ENCODE measurements at places on chromosomes 4 and X.
A peak's percentile ranks its signal among the peaks of the same experiment; 100 is the strongest.

DNA sequence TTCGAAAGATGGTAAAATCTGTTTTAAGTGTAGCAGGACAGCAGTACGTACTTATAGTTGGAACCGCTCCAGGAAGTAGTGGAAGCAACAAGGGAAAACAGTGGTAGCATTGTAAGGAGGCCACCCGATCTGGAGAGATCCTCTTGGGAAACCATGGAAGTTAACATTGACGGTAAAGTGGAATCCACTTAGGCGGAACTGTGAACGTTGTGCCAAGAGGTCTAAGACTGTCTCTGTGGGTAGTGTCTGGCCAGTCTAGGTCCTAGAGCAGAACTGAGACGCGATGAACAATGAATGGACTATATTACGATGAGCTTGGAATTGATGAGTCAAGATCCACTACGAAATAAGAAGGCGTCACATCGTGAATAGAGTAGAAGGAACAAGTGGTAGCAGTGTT lies 124.0 kb downstream of the TENM3 start:
- no peak for DNase-seq

DNA sequence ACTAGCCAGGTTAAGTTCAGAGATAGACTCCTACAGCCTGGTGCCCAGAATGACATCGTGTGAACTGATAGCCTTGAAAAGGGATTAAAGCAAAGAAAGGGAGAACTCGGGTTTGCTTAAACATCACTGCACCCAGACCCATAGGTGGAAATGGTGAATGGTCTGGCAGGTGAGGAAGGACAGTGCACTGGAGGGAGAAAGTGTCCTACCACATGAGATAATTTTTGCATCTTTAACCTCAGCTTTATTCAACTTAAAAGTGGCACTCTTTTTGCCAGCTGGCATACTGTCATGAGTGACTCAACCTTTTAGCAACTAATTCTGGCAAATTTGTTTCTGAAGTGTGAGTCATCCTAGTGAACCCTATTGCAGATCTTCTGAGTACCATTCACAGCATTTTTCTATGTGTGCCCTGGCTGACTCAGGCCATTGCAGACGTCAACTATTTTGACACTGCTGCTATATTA lies 53.0 kb upstream of the DAPP1 start:
- DNase-seq: peak; percentile 49

DNA sequence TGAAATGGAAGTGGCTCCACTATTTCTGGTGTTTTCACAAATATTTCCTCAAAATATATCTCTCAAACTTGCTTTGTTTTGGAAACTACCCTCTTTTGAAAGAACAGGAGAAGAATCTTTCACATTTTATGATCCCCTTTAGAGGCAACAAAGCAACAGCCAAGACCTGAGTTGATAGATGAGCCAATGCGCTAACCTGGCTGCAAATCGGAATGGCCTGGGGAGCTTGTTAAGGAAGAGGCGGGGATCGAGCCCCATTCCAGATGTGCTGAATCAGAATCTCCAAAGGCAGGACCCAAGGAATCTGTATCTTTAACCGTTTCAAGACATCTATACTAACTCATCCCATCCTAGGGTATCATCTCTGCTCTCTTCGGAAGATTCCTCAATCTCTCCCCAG lies 181.3 kb downstream of the GPC3 start:
- no peak for DNase-seq

DNA sequence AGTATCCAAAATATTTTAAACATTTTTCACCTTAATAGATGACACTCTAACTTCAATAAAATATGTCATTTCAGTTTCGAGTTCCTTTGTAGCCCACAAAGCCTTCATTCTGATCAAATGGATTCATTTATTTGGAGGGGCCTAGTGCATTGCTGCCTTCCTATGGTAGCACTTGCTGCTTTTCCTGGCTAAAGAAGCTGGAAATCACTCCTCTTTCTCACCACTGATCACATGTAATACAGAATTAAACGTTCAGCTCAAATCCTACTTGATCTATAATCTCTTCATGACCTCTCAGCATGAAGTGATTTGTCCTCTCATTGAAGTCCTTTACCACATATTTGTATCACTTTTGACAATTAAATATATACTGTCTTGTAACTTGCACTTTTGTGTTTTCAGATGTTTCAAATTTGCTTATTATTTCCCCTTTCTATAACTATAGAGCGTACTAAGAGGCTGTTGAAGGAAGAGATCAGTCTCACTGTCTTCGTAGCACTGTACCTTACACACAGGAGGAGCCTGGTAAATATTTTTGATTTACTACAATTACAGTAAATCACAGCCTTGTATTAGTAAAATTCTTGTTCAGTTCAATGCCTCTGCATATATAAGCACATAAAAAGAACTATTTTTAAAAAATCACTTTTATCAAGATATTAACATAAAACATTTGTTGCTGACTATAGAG lies 555 bp downstream of the CFI start:
- no peak for DNase-seq

DNA sequence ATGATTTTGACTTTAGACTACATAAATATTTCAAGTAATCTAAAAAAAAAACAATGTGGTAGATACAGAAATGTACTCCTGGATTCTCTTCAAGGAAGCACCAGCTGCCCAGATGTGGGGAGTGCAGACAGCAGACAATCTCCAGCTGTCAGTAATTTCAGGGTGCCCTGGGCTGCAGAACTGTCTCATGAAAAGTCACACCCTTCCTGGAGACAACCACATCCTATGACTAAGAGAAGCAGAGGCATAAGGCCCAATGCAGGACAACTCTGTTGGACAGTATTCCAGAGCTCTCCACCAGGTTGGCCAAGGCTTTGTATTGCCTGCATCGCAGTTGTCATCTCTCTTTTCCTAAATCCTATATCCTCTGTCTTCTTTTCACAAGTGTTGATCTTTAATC lies 34.4 kb upstream of the BLTP1 start:
- DNase-seq: no peak

DNA sequence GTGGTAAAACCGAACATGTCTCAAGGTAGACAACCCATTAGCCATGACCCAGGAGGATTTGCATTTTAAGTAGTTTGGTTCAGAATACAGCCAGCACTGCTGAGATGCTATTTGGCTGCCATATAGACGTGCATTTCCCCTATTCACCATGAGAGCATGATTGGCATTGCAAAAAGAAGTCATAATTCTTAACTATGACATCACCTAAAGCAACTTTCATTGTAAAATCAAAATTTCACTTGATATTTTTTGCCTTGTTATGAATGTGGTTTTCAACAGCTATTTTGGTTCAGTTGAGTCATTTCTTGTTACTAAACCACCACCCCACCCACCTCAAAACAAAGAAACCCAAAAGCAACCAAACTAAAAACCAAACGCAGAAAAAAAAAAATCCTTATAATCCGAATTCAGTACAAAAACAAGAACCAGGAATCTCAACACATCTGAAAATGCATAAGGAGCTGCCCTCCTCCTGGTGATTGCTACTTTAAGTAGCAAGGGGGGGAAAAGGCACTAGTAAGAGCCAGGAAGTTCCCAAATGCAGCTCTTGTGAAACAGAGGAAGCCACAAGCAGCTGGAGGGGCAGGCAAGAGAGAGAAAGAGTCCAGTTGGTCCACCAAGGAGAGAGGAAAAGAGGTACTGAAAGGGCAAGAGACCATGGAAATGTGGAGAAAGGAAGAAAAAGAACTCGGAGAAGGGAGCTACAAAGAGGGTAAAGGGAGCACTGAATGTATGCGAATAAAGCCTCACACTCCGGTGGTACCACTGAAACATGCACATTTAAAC lies 3.1 kb downstream of the SLITRK4 start:
- DNase-seq: no peak

- no peak for DNase-seq
Observed at GRCh38 chr4:104896660-104897645, 249.7 kb upstream of the TET2 start.

- DNase-seq: no peak
Observed at GRCh38 chr4:64882311-64883086, 473.2 kb upstream of the TECRL start.

GRCh38 chr4:14168919-14169318 lies 541.4 kb upstream of the BOD1L1 start:
- DNase-seq: no peak

DNA sequence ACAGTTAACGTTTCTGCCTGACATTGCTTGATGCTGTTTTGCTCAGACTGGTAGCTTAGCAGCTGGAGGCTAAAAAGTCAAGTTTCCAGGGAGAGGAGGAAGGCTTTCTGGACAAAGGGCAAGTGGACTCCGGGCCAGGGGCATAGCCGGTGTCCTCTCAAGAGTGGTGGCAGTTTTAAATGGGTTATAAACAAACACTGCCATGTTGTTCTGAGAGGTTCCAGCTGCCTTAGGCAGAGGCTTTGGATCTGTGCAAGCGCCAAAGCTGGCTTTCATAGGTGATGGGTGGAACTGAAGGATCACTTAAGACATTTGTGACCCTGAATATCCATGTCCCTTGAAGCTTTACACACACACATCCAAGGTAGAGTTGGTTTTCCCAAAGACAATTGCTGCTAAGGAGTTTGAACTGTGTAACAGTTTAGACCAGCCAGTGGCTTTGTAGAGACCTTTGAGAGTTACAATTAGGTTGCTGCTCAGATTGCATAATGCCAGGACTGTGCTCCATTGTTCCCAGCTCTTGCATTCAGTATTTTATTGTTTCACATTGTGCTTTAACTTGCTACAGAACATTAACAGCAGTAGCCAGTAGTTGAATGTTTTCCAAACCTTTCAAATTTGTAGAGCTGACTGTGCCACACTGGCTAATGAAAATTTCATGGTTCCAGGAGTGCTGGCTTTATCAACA lies 54.1 kb upstream of the AP1S2 start:
- DNase-seq: no peak

GRCh38 chr4:73718375-73719373 lies 21.7 kb upstream of the CXCL8 start:
- DNase-seq: no peak

- DNase-seq: no peak
Observed at GRCh38 chr4:83266689-83267088, 17.9 kb downstream of the COQ2 start.

- DNase-seq: peak; percentile 12
Observed at GRCh38 chr4:139227729-139228404, 50.8 kb upstream of the ELF2 start.

DNA sequence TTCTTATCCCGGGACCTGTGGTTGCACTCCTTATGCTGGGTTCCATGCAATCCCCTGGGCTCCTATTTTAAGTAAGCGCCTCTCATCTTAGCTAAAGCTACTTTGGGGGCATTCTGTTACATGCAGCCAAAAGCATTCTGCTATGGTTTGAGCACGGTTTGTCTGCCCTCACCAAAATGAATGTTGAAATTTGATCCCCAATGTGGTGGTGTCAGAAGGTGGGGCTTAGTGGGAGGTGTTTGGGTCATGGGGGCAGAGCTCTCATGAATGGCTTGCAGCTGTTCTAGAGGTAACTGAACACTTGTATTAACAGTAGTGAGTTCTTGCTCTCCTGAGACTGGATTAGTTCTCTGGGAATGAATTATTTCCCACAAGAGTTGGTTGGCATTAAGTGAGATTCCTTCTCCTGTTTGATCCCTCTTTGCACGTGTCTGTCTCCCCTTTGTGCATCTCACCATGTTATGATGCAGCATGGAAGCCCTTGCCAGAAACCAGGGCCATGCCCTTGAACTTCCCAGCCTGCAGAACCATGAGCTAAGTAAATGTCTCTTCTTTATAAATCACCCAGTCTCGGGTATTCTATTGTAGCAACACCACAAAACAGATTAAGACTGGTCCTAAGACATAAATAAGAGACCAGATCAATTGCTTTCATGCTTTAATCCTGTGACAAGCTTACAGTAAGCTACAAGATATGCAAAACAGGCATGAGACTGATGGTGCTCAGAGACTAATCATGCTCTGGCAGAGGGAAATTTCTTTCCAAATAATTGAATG lies 141.8 kb downstream of the TSPAN5 start:
- DNase-seq: no peak

DNA sequence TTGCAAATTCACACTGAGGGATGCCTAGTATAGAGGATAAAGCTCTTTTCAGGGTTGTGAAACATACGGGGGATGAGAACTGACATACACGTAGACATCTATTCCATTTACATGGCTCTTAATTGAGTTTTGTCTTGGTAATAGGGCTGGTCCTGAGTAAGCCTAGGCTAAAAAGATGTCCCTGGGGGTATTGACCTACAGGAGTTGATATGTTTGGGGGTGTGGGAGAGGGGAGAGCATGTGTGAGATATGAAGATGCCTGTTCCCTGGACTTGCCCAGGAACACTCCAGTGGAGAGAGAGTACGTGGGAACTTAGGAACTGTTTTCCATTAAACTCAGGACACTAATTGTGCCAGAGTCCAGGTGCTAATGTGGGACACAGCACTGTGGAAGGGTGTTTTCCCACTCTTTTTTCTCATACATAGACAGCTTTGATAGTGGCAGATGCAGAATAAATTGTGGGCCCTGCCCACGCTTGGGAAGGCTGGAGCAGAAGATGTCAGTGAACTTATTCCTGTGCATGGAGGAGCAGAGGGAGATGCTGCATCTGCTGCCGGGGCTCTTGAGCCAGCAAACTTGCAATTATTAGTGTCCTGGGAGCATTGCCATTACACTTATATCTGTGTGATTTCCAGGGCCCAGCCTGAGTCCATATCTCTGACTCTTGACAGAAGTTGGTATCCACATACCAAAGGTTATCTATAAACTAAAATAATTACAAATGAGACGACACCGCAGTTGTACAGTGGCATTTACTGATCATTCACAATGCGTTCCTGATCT lies 20.7 kb downstream of the SYNPO2 start:
- DNase-seq: no peak

GRCh38 chrX:104695593-104695992 lies 129.6 kb downstream of the IL1RAPL2 start:
- no peak for DNase-seq

DNA sequence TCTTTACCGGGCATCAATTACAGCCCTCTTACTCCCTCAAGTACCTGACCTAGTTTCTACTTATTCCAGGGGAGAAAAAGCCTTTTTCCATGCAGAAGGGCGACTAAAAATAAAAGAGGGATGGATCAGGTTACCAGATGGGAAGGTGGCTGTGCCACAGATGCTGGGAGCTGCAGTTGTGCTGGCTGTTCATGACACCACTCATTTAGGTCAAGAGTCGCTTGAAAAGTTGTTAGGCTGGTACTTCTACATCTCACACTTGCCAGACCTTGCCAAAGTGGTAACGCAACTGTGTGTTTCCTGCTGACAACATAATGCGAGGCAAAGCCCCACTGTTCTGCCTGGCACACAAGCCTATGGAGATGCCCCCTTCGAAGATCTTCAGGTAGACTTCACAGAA lies 148.4 kb upstream of the FGF16 start:
- no peak for DNase-seq

DNA sequence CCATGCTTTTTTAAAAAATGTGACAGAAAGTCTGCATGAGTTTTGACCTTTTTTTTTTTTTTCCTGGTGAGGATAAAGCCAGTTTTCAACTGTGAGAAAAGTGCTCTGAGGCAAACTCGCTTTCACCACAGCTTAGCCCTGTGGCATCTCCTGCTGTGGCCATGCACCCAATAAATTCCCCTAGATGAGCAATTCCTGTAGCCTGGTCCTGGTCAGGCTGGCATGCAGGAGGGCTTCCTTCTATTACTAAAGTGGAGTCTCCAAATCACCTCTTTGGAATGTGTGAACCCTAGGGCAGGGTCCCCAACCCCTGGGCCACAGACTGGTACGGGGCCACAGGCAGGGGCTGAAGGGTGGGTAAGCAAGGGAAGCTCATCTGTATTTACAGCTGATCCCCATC lies 265.4 kb downstream of the RAPGEF2 start:
- DNase-seq: no peak

All from HCT116 (cell line).